ENCODE measurements at places on chromosomes 16 and 17.
A peak's percentile ranks its signal among the peaks of the same experiment; 100 is the strongest.

DNA sequence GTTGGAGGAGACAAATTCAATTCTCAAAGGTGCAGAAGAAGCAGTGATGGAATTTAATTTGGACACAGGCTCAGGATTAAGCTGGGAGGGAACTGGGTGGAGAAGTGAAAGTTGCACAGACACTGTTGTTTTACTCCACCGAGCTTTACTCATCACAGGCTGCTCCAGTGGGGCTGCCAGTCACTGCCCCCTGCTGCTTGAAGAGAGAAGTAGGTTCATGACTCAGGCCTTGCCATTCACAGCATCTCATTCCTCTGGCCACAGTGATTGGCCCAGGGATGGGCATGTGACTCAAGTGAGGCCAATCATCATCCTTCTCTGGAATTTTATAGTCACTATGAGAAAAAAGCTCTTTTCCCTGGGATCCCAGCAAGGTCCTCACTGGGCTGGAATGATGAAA is 11.8 kb downstream of the GNAO1 start:
- no peak for DNase-seq

DNA sequence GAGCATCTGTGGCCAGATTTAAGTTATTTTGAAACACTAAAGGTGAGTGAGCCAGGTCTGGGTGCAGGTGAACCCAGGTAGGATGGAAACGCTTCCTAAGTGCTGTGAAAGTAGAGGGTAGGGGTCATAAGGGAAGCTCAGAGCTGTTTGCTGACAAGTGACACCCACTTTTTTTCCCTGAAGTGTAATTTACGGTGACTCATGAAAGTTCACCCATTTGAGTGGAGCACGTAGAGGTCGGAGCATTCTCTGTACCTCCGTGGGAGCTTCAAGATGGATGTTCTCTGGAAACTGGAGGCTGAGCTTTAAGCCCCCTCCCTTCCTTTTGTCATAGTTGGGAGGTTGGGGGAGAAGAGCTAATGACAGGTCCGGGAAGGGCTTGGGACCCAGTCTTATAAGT is 44.3 kb downstream of the MPRIP start:
- DNase-seq: no peak

GRCh38 chr17:47288531-47289116 is 35.0 kb downstream of the ITGB3 start:
- DNase-seq: peak; percentile 76

DNA sequence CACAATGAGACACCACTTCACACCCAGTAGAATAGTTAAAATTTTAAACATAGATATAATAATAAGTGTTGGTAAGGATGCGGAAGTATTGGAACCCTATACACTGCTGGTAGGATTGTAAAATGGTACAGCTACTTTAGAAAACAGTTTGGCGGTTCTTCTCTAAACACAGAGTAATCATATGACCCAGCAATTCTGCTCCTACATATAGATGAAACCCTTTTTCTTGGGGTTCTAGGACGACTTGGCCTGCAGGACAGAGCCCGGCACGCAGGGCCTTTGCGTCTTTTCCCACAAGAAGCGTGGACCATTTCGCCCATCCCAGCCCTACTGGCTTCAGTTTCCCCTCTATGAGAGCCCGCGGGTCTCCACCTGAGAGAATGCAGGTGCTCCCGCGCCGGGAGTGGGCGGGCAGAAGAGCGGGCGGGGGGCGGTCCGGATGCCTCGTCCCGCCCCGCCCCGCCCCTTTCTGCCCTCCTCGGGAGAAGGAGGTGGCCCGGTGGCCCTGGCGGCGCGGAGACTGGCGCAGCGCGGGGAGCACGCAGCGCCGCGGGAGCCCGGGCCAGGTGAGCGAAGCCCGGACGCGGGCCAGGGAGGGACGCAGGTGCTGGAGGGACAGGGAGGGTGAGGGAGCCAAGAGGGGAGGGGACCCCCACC is at the start of gene SDR42E2:
SDR42E2 (plus strand) TSS at position 508 of the 657 bp plus-strand sequence. CDS start 3,077 bp downstream, outside the sequence.
- DNase-seq: no peak

- DNase-seq: no peak
Measured at GRCh38 chr16:81669473-81670350, 109.4 kb upstream of the PLCG2 start.
